Left cardiac atrium (tissue), 4 donors: ENCODE measurements at places on chromosomes 4 and X. TPM values are rescaled to one million over a fixed set of nuclear protein-coding genes. Genes with fewer than 3 reads are reported as not detected.

The TCEAL7 gene
- 6.4 TPM for total RNA-seq

DNA sequence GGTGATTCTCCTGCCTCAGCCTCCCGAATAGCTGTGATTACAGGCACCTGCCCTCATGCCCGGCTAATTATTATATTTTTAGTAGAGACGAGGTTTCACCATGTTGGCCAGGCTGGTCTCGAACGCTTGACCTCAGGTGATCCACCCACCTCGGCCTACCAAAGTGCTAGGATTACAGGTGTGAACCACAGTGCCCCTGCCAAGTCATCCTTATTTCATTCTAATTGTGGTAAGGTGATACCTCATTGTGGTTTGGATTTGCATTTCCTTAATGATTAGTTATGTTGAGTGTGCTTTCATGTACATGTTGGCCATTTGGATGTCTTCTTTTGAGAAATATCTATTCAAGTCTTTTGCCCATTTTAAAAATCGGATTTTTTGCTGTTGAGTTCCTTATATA lies 93.0 kb downstream of the USP9X start:
- no peak for DNase-seq

- no peak for DNase-seq
Measured at GRCh38 chr4:38923746-38924145, 56.1 kb downstream of the FAM114A1 start.

GRCh38 chr4:48103483-48104139 lies 30.4 kb downstream of the TXK start:
- no peak for DNase-seq

GRCh38 chr4:140906993-140907962 lies 151.1 kb upstream of the TBC1D9 start:
- DNase-seq: no peak

GRCh38 chrX:107894038-107894437 lies 68.4 kb downstream of the MID2 start:
- DNase-seq: no peak

DNA sequence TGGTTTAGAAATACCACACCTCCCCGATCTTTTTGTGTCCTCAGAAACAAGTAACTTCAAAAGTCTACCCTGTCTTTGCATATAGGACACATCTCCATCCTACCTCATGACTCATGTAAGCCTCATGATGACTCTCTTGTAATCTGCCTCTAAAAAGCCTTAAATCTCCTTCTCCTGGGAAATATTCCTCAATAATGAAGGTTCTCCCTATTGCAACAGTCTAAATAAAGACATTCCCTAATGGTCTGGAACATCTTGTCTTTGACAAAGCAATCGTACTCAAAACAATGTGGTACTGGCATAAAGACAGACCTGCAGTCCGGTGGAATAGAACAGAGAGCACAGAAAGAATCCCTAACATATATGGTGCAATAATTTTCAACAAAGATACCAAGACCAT lies 257.7 kb downstream of the OPHN1 start:
- DNase-seq: no peak

GRCh38 chr4:155400893-155401292 lies 24.1 kb upstream of the MAP9 start:
- DNase-seq: no peak

The CPE gene
- 92.5 TPM for total RNA-seq
